ENCODE measurements at places on chromosomes 11 and 22.

GRCh38 chr11:43578346-43579170 lies 102.0 kb upstream of the HSD17B12 start:
- no peak for DNase-seq

- DNase-seq: no peak
These were observed 69.7 kb upstream of the INCENP start for GRCh38 chr11:62054081-62054480.

DNA sequence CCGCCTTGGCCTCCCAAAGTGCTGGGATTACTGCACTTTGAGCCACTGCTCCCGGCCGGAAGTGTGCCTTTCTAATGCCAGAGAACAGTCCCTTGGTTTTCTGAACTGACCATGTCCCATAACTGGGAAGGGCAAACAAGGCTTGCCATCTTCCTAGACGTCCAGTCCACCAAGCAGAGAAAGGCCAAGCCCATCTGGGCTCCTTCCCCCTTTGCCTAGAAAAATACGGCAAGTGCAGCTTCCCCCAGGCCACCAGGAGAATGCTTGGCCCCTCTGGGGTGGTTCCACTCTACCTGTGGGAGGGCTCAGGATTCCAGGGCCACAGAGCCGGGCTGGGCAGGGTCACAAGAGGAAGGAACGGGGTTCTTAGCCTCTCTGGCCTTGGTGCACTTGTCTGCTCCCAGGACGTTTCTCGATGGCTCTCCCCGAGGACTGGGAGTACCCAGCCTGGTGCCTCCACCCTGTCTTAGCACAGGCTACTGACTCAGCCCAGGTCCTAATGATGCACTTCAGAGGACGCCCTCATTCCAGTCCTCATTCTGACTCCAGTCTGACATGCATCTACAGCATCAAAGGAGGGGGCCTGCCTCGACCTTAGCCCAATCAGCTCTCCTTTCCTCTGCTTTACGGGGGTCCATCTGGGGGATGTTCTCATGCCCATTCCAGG lies 1.2 kb downstream of the USP2 start:
- peak; percentile 1 for DNase-seq

- DNase-seq: no peak
These were observed 43.4 kb downstream of the CCDC81 start for GRCh38 chr11:86418106-86418505.

GRCh38 chr11:44873537-44873936 lies 77.1 kb downstream of the TP53I11 start:
- DNase-seq: no peak

GRCh38 chr11:30471244-30471643 lies 114.9 kb downstream of the MPPED2 start:
- no peak for DNase-seq

Data from hematopoietic multipotent progenitor cell treated with erythropoietin and hydrocortisone succinate and interleukin-3 and kit ligand, for 6 days (in vitro differentiated cells).